ENCODE measurements at places on chromosomes 4 and X. TPM values are rescaled to one million over a fixed set of nuclear protein-coding genes. Genes with fewer than 3 reads are reported as not detected.

DNA sequence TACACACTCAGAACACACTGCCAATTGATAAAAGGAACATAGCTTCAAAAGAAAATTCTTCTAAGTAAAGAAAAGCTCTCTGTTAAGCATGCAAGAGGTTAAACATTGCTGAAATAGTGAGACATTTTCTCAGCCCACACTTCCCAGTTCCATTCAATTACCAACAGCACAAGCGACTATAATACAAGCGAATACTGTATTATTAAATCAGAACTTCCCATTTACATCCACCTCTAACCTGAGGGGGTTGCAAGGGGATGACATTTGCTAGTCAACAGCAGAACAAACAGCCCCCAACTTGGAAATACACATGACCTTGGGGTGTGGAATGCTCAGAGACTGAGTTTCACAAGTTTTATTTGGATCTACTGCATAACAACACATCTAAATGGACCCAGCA lies 1.1 kb downstream of the FSTL5 start:
- no peak for DNase-seq

DNA sequence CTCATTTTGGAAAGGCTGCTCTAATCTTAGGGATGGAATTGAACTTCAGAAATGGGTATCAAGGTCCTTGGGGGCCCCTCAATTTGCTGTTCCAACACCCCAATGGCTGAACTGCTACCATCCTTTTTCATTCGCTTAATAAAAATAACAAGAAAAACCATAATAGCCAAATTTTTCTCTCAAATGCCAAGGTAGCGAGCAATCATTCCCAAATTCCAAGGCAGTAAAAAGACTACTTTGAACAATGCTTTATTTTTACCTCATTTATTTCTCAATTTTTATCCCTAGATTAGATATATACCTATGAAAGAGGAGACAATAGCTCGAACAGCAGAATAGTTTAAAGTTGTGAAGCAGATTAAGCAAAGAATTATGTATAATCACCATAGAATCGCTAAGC lies 323.4 kb upstream of the SLC7A11 start:
- DNase-seq, result no peak

DNA sequence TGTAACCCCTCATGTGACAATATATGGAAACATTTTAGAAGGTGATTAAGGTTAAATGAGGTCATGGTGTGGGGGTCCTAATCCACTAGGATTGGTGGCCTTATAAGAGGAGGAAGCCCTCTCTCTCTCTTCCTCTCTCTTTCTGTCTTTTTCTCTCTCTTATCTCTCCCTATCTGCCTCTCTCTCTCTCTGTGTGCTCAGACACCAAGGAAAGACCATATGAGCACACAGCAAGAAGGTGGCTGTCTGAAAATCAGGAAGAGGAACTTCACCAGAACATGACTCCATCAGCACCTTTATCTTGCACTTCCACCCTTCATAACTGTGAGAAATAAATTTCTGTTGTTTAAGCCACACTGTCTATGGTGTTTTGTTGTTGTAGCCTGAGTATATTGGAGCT lies 1472.2 kb downstream of the PCDH7 start:
- no peak for DNase-seq

DNA sequence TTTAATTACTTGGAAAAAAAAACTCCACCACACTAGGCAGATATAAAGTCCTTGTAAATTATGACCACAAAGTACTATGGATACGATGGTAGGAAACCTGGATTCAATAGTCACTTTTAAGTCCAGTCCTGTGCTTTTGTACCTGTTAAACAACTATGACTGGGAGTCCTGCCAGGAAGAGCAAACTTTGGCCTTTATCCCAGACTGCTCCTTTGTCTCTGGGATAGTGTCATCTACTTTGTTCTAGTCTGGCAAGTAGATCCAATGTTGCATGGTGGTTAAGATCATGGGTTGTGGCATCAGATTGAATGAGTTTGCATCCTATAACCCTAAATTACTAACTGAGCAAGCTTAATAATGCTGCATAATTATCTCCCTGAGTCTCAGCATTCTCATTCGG lies 175.3 kb upstream of the FGF13 start:
- DNase-seq, result no peak

DNA sequence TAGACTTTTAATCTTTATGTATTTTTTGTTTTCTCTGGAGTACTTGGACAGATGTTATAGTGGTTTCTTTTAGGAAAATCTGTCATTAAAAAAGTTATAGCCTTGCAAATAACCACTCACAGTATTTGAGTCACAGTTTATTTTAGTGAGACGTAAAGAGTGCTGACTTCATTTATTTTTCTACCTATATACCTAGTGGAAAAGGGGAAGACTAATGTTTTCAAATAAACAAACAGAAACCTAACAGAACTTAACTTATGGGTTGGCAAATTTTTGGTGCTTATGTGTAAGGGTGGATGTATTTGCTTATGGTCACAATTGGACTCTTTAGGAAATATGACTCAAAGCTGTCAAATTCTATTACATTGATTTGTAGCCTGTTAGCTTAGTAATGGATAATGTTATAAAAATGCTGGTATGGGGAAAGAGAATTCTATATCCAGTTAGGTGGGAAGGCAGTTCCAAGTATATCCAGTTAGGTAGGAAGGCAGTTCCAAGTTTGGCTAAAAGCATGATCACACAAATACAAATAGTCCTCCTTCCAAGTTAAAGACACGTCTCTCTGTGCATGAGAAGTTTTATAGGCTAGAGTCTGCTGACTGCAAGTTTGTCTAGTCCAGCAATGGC lies 61.9 kb downstream of the SLC9A6 start:
- no peak for DNase-seq

GRCh38 chrX:149819371-149819770 lies 37.6 kb downstream of the MAGEA9 start:
- no peak for DNase-seq

DNA sequence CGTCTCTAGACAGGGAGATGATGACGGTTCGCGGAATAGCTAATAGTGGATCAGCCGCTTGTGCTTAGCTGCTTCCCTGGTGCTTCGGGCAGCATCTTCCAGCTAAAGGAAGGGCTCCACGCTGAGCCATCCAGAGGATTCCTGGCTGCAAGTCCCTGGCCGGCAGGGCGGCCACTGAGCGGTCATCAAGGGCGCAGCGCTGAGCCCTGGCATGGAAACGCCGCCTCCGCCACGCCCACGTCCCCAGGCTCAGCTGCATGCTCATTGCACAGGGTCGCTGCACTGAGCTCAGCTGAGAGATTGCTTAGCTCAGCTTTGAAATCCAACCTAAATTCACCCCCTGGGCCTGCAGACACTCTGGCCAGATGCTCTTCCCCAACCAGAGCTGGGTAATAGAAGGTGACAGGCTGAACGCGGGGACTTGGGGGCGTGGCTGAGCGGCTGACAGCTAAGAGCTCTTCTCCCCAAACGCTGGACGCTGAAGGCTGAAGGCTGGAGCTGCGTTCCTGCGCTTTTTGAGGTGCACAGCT lies 118.2 kb upstream of the KIT start:
- DNase-seq, result no peak

GRCh38 chr4:15149839-15150592 lies 147.7 kb downstream of the CPEB2 start:
- no peak for DNase-seq

GRCh38 chr4:13881892-13882291 lies 254.4 kb upstream of the BOD1L1 start:
- no peak for DNase-seq

- DNase-seq, result no peak
Measured at GRCh38 chrX:119424999-119425398, 25.9 kb downstream of the SLC25A43 start.

DNA sequence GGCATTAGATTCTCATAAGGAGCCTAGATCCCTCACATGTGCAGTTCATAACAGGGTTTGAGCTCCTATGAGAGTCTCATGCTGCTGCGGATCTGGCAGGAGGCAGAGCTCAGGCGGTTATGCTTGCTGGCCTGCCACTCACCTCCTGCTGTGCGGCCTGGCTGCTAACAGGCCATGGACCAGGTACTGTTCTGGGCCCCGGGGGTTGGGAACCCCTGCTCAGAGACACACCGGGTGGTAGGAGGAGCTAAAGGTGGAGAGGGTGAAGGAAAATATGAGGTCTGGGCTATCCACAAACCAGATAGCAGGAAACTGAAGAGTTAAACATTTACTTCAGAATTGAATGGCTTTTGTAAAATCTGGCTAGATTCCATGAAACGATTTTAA lies 5.9 kb upstream of the F11 start:
- DNase-seq, result no peak

DNA sequence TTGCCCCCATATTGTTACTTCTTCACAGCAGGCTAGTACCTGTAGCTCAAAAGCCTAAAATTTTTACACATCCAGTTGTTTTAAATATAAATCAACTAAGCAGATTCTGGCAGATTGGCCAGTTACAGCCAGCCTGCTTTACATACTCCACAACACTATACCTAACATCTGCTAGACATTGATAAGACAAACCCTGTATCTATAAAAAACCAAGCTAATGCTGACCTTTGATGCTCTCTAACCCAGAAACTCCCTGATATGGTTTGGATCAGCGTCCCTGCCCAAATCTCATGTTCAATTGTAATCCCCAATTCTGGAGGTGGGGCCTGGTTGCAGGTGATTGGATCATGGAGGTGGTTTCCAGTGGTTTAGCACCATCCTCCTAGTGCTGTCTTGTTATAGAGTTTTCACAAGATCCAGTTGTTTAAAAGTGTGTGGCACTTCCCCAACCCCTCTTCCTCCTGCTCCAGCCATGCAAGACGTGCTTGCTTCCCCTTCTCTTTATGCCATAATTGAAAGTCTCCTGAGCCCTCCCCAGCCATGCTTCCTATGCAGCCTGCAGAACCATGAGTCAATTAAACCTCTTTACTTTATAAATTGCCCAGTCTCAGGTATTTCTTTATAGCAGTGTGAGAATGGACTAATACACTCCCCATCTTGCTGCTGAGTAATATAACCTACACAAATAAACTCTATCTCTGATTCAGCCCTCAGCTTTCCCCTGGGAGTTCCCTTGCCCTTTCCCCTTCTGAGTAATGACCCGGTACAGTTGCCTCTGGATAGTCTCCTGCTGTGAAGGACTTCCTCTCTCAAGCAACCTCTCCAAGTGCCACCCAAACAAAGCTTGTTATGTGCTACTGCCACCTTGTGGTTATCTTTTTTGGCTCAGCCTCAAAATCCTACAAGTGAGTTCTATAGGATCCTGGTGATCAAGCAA lies 39.6 kb downstream of the ZCCHC13 start:
- peak; percentile 56 for DNase-seq

DNA sequence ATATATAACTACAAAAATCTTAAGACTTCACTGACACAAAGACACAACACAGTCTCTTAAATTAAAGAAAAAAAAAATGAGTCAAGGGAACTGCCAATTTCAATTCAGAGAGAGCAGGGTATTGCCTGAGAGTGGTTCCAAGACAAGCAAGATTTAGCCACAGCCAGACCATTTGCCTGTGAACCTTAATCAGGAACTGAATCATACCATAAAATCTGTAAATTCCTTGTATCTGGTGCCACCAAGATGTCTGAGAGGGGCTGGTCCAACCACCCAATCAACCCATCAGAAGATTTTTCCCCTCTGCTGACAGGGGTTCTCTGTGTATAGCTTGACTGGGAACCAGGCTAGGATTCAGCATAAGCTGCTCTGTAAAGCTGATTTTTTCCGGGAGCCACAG lies 159.2 kb downstream of the CPEB2 start:
- DNase-seq, result no peak

DNA sequence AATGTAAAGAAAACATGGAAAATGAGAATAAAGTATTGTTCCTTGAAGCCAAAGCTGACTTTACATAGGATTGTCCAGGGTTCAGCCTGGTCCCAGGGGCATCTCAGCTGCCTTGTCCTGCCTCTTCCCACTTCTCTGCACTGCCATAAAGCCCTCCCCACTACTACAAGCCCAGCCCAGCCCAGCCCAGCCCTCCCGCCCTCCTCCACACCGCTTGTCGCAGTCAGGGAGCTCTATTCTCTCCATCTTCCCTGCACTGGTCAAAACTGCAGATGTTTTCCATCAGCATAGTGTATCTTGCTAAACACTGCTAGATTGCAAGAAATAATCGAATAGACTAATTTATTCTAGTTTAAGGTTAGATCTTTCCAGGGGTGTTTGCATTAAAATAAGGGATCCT lies 100.3 kb downstream of the TENM3 start:
- no peak for DNase-seq

- DNase-seq, result no peak
Measured at GRCh38 chr4:86675548-86675947, 81.4 kb downstream of the PTPN13 start.

DNA sequence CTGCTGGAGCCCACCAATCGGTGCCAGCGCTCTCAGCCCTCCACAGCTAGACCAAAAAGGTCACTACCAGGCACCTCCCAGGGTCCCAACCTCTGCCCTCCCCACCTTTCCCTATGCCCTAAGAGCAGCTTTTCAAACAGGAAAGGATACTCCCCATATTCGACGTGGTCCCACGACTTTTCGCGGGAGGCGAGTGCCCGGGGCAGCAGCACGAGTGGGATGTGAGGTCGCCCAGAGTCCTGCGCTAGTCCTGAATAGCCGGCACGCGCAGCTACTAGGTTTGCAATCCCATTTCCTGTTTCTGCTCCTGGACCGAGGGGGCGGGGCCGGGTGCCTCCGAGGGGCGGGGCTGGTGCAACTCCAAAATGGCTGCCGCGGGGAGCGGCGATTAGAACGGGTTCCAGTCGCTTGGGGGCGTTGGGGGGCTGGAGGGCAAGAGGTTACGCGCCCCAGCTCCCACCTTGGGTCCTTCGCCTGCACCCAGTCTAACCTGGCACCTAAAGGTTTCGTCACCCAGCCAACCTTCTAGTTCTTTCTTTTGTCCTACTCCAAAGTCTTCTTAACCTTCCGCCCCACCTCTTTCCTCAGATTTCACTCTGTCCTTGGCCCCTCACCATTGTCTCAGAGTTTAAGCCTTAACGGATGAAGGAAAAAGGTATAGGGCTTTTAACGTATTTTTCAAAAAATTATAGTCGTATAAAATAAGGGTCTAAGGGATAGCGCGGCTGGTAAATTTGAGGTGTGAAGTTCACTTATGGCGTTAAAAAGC lies 85.0 kb upstream of the TENT5D start:
- peak; percentile 5 for DNase-seq

- no peak for DNase-seq
Measured at GRCh38 chr4:147777456-147778091, 45.7 kb downstream of the ARHGAP10 start.

- DNase-seq, result no peak
Measured at GRCh38 chr4:114296126-114296525, 302.5 kb upstream of the UGT8 start.

- DNase-seq, result no peak
Measured at GRCh38 chr4:29711226-29711625, 1008.9 kb upstream of the PCDH7 start.

Gene FGB
- total RNA-seq, result not detected

Gene TDO2
- total RNA-seq, result not detected

Gene ADGRL3
- total RNA-seq, result not detected

Gene PAGE1
- not detected for total RNA-seq

Gene TMPRSS11F
- not detected for total RNA-seq

Gene EIF2S3
- total RNA-seq, result 199 TPM

Gene PRSS12
- not detected for total RNA-seq

Gene ADH1C
- not detected for total RNA-seq

Gene CT45A5
- total RNA-seq, result not detected

Gene TCEAL6
- not detected for total RNA-seq

Measured in activated CD4-positive, alpha-beta T cell treated with anti-CD3 and anti-CD28 coated beads, Interleukin-2, amount 10 ng/mL, durations not matched to agents 7 days and 5 days (primary cell).